H7 (cell line): ENCODE measurements at places on chromosomes 5 and 9.

GRCh38 chr9:94692601-94693000, 33.9 kb upstream of the AOPEP start:
- DNase-seq, result no peak

GRCh38 chr5:10577371-10578292, 13.8 kb downstream of the ANKRD33B start:
- DNase-seq, result peak; percentile 8

DNA sequence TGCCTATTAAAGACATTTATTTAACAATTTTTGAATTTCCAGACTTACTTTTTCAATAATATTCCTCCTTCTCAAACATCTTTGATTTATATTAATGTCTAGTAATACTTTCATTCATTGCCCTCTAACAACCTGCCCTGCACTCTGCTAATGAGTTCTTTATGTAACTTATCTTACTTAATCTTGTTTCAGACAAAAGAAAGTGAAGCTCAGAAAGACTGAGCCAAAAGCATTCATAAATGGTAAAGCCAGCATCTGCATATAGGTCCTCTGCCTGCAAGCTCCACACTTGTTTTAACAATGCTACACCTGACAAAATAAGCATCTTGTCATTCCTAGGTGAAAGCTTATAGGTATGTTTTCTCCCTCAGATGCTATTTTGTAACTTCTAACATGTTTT, 2.4 kb upstream of the TNPO1 start:
- no peak for DNase-seq

DNA sequence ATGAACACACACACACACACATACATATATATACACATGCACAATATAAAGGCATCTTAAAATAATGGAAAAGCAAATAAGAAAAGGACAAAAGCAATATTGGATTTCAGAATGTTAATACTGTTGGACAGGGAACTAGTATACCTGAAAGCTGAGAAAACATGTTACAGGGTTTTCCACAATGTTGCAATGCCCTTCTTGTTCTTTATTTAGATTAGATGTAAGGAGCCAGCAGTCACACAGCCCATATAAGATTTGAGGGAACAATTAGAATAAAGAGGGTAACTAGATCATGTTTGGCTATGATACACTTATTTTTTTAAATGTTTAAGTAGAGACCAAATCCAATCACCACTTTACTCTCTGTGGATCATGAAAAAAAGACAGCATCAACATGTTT, 61.7 kb downstream of the SH3TC2 start:
- no peak for DNase-seq

GRCh38 chr5:154580422-154580821, 102.4 kb upstream of the HAND1 start:
- no peak for DNase-seq

GRCh38 chr9:38662763-38663593, 42.6 kb upstream of the ANKRD18A start:
- DNase-seq, result peak; percentile 47

- no peak for DNase-seq
Measured at GRCh38 chr5:116411101-116411571, 163.5 kb downstream of the SEMA6A start.

- no peak for DNase-seq
Measured at GRCh38 chr9:22863106-22863505, 416.5 kb downstream of the DMRTA1 start.

GRCh38 chr5:157511651-157512644, 51.9 kb downstream of the NIPAL4 start:
- no peak for DNase-seq

- DNase-seq, result no peak
Measured at GRCh38 chr5:93580927-93581445, at the start of gene NR2F1-AS1. Gene NR2F1-AS1, minus strand, starts transcription at chr5:93581219.

DNA sequence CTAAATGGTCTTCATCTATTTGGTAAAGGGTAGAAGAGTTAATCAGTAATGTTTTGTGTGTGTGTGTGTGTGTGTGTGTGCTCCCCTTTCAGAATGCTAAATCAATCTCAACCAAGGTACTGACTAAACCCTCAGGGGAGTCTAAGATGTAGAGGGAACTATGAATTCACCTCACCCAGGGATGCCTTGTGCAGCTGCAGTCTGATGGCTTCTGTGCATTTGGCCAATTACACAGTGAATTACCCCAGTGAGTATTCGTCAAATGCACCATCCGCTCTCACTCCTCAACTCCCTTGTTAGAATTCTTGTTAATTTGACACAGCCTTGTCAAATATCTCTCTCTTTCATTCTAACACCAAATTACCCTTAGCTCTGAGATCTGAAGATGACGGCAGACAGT, 234.6 kb downstream of the GABRB2 start:
- DNase-seq, result no peak

DNA sequence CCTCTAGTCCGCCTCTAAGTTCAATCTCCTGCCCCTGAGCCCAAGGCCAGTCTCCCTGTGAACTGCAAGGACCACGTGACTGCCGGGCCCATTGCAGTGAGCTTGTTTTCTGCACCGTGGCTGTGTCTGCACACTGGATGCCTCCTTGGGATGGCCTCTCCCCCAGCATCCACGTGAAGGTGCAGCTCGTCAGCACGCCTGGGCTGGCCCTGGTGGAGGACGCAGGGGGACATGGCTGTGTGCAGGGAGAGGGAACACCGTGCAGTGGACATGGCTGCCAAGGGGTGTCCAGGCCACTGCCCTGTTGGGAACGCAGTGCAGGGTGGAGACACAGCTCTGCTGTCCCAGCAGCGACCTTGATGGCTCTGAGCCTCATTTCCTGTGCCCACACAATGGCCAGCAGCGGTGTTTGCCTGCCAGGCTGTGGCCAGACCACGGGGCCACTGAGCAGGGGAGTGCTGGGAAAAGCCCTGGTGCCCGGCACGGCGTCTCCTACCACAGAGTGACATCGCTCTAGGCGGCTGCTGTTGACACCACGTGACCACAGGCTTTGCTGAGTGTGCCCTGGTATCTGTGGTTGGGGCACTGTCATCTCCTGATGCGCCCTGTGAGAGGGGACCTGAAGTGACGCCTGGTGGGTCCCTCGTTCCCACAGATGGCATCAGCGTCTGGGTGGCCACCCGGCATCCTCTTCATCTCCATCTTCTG, 26.9 kb upstream of the EXOC3 start:
- peak; percentile 64 for DNase-seq
